BE2C (cell line): ENCODE measurements at places on chromosomes 6 and 20.

DNA sequence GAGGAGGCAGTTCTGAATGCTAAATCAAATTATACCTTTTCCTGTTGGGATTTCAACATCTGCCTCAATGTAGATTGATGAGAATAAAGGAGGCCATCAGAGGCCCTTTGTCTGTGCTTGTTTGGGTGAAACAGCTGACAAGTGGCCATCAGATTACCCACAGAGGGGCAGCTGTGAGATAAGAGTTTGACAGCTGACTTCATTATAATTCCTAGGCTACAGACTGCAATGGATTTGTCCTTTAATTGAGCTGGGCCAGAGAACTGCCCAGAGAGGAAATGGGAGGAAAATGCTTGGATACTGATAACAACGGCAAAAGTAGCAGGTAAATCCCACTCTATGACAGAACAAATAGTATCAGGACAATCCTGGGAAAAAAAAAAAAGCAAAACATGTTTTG lies 649.4 kb downstream of the HDGFL1 start:
- DNase-seq, result peak; percentile 72

DNA sequence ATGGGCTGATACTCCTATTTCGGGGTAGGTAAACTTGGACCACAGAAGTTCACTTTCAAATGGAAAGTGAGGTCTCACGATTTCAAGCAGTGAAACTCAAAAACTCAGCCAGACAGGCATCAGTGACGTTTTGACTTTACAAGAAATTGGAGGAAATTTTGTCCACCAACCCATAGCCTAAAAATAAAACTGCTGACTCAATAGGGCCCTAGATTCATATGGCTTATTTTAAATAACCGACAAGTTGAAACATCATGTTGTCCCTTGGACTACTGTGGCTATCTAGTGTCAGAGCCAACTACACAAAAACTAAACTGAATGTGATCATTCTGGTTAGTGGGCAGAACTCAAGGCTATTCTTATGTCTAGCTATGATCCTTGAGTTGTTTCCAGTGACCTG lies 486.3 kb downstream of the GRIK2 start:
- no peak for DNase-seq

DNA sequence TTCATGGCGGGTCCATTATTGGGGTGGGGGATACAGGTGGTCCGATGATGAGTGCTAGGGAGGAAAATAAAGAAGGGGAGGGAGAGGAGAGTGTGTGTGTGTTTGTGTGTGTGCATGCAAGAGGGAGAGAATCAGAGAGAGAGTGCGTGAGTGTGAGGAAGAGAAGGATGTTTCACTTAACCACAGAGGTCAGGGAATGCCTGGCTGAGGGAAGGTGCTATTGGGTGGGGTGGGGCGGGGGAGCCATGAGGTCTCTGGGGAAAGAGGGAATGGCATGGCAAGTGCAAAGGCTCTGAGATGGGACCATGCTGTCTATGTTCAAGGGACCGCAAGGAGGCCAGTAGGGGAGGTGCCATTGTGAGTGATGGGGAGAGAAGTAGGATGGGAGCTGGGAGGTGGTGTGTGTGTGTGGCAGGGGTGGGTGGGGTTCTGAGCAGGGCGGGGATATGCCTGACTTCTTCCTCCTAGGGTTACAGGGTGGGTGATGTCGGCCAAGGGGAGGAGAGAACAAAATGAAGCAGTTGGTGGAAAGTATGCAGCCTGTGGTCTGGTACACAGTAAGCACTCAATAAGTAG lies 23.0 kb downstream of the CEBPB start:
- DNase-seq, result no peak

- no peak for DNase-seq
Observed at GRCh38 chr6:161544801-161545480, 271.1 kb upstream of the AGPAT4 start.

- DNase-seq, result no peak
Observed at GRCh38 chr6:135266675-135267074, 85.6 kb downstream of the MYB start.

DNA sequence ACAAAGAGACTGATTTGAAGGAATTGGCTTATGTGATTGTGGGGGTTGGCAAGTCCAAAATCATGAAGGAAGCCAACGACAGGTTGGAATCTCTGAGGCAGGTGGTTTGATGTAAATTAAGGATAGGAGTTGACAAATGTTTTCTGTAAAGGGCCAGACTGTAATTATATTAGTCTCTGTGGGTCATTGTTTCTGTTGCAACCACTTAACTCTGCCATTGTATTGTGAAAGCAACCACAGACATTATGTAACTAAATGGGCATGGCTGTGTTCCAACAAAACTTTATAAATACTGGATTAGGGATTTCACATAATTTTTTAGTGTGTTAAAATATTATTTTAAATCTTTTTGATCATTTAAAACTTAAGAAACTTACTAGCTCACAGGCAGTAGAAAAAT lies 199.2 kb upstream of the MYLIP start:
- DNase-seq, result no peak

- DNase-seq, result no peak
Observed at GRCh38 chr6:37306624-37307222, 47.1 kb upstream of the RNF8 start.

DNA sequence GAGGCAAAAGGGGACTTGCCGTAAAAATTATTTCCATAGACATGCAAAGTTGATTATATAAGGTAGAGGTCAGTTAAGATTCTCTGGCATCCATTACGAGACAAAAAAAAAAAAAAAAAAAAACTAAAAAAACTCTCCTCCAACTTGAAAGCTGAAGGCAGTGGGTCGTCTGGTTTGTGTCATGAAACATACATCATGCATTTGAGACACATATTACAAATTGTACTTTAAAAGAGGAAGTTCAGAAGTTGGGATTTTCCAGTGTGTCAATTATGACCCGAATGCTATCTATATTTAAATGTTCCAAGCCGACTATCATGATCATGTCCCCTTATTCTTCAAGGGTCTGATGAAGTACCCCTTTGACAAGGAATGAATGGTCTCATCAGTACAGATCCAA lies 125.1 kb downstream of the ZNF217 start:
- no peak for DNase-seq

- DNase-seq, result no peak
Observed at GRCh38 chr20:43533060-43533459, 25.6 kb downstream of the L3MBTL1 start.

- no peak for DNase-seq
Observed at GRCh38 chr6:18978337-18979128, 591.4 kb downstream of the RNF144B start.

DNA sequence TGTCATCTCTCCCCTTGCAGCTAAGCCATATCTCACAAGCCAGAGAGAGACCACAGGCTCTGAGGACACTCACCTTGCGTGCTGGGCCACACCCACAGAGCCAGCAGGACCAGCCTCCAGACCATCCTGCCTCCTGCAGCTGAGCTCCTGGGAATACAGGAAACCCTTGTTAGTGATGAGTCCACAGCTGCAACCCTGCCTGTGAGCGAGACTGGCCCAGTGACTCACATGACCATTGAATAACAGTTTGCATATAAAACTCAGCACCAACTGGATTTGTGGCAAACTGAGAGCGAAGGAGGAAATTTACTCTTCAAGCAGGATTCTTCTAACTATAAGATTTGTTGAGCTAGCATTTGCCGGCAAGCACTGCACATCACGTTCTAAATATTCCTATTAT lies 3.0 kb downstream of the THBS2 start:
- no peak for DNase-seq

DNA sequence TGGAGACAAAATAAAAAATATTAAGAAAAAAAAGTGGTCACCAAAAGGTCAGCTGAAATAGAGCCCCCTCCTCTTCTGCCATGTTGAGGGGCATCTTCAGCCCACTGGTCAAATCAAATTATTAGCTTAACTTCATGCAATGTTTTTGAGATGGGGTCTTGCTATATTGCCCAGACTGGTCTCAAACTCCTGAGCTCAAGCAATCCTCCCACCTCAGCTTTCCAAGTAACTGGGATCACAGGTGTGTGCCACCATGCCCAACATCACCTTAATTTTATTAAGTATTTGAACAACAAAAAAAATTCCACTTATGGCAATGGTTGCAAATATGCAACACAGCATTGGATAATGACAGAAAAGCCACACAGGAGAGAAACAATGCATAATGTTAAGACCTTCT lies 99.3 kb upstream of the BEND3 start:
- DNase-seq, result no peak

GRCh38 chr6:44972709-44973108 lies 355.4 kb upstream of the RUNX2 start:
- no peak for DNase-seq

- DNase-seq, result no peak
Observed at GRCh38 chr6:53939830-53940229, 145.0 kb downstream of the LRRC1 start.

GRCh38 chr20:4234128-4234527 lies 218.8 kb upstream of the RNF24 start:
- no peak for DNase-seq

DNA sequence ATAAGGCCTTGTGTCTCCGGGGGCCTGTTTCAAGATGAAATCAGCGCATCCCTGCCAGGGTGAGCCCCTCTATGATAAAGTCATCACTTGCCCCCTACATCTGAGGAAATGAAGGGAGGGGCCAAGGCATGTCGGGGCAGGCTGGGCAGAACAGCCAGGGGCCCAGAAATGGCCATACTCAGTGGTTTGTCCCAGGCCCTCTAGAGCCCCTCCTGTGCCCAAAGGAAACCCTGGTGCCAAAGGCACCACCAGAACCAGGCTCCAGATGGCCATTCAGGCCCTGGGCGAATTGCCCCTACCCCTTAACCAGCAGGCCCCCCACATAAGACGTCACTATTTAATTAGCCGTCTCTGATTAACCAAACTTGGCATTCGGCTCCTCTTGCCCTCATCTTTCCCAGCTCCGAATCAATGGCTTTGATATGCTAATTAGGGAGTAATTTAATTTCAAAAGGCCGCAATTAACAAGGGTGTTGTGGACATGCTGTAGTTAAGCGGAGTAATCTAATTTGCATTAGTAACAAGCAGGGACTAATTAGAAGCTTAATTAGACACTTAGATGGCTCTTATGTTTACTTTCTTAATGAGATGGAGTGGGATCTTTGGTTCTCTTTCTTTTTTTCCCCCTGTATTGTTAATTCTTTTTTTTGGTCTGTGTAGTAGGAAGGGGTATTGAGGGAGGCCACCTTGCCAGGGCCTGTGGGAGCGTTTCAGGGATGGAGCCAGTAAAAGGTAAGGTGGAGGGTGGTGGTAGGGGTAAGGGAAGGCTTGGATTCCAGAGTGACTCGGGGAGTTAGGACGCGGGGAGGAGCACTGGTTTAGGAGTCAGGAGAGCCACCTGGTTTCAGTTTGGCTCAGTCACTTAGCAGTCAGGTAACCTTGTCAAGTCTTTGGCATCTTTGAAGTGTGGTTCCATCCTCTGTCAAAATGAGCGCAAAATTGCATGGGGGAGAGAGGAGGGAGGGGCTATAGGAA lies 9.4 kb downstream of the FOXP4 start:
- no peak for DNase-seq

DNA sequence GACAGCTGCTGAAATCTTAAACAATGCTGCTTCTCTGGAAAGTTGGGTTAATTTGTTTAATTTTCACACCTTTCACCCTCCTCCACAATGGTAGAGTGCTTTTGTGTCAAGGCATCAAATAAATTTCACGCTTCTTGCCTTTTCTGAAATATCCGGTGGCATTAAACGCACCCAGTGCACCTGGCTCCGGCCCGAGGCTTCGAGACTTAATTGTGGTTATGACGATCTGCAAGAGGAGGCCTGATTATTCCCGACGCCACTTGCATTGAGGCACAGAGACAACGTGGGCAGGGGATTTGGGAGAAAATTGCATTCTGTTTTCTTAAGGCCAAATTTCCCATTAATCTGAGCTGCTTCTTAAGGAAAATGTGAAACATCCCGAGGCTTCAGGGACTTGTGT lies 152.2 kb downstream of the CDH4 start:
- no peak for DNase-seq

- DNase-seq, result no peak
Observed at GRCh38 chr20:46004889-46005473, 3.7 kb upstream of the MMP9 start.

- DNase-seq, result no peak
Observed at GRCh38 chr6:55886185-55886836, 10.9 kb upstream of the BMP5 start.

DNA sequence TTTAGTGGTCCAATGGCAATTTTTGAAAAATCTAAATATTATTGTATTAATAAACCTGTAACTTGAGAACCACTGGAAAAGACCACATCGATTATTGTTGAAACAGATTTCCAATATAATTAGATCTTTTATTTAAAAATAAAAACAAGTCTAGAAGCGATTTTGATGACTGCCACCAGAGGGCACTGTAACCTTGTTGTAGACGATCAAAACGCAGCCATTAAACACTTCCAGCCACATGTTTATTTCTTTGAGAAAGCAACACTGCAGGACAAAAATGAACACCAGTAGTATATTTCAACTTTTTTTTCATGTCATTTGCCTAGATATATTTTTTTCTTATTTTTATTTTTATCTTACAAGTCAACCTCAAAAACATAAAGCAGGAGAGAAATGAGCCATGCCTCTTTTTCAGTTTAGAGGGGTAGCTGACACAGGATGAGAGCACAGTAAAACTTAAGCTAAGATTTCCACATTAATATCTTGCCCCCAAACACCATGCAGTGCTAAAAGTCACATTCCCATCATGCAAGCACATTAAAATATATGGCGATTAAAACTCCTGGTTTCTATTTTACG lies 115.4 kb downstream of the OPRM1 start:
- peak; percentile 59 for DNase-seq

GRCh38 chr6:126429866-126430265 lies 90.0 kb downstream of the CENPW start:
- no peak for DNase-seq

- DNase-seq, result no peak
Observed at GRCh38 chr20:3797226-3797545, 1.1 kb downstream of the CDC25B start.

DNA sequence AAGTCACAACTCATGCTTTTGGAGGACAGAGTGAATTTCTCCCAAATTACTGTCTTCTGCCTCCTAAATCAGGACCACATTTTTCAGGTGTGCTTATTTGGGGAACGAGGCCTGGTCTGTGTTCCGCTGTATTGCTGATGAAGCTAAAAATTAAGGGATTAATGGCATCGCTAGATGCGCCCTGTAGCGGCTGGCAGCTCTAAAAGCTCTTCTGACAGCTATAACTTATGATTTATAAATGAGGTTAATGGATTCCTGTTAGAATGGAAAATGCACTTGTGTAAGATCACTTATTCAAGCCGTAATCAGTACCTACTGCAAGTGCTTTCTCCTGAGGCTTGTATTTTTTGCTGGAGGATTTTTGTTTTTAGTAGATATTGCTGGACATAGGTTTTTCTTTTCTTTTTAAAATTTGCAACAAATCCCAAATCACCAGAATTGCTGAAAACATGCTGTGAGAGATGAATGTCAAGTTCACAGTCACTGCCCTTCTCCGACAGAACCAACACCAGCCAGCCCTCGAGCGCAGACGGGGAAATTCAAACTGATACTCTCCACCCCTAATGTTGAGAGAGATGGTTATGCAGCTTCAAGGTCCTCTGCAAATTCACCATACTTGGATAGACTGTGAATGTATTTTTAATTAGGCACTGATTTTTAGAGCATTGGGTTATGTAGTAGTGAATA lies 49.1 kb downstream of the AKAP12 start:
- DNase-seq, result peak; percentile 24

GRCh38 chr6:24599686-24600399 lies 46.1 kb downstream of the KIAA0319 start:
- DNase-seq, result no peak
